ENCODE measurements at places on chromosomes 11 and 22. TPM values are rescaled to one million over a fixed set of nuclear protein-coding genes. Genes with fewer than 3 reads are reported as not detected.

CD3E gene
- total RNA-seq = not detected

DNA sequence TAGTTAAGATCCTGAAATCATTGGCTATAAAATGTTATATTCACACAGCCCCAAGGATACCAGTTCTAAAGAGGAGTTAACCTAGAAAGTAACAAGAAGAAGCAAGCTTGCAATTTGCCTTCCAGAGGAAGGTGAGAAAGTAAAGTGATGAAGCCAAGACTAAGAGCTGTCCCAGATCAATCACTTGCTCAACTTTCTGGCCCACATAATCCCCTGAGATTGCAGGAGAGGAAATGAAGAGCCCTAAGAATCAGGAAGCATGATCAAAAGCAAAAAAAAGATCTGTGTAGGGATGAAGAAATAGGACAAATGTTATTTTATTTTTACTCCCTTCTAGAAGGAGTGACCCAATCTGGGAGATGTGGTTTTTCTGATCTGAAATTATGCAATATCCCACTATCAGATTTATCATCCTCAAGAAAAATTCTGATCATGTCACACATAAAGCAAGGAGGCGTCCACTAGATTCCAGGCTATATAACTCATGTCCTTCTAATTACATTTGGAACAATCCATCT, 180.3 kb upstream of the GUCY1A2 start:
- no peaks in the 10 kb centered on the region for H3K4me1 ChIP-seq
- H3K4me3 ChIP-seq = no peak overlapping the region
- no peak for DNase-seq
- H3K36me3 ChIP-seq = no peaks in the 10 kb centered on the region
- peaks cover 2% of the 10 kb centered on the region for H3K27me3 ChIP-seq
- H3K27ac ChIP-seq = no peak overlapping the region

PTPN5 gene
- total RNA-seq = not detected

GRCh38 chr11:45436118-45436517, 150.0 kb upstream of the SYT13 start:
- peaks cover 5% of the 10 kb centered on the region for H3K36me3 ChIP-seq
- DNase-seq = no peak
- no peak overlapping the region for H3K4me3 ChIP-seq
- H3K27me3 ChIP-seq = peaks cover 53% of the 10 kb centered on the region
- H3K4me1 ChIP-seq = no peaks in the 10 kb centered on the region

DNA sequence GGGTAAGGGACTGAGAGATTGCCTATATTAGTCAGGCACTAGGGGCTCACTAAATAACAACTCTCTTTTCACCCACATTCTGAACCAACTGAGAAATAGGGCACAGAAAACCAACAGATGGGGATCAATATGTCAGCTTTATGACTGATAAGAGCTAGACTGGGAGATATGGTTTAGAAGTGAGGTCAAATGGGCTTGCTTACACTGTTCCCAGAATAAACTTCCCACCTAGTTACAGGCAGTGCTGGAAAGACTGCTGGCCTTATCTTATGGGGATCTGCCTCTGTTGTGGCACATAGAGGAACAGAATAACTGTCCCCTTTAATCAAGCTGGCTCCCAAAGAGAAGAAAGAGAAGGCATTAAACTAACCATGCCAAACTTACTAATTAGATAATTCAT, 10.6 kb upstream of the RRAS2 start:
- no peaks in the 10 kb centered on the region for H3K27me3 ChIP-seq
- no peak for DNase-seq
- no peak overlapping the region for H3K4me3 ChIP-seq
- H3K36me3 ChIP-seq = no peaks in the 10 kb centered on the region
- peaks cover 6% of the 10 kb centered on the region for H3K4me1 ChIP-seq
- H3K27ac ChIP-seq = no peak overlapping the region

DNA sequence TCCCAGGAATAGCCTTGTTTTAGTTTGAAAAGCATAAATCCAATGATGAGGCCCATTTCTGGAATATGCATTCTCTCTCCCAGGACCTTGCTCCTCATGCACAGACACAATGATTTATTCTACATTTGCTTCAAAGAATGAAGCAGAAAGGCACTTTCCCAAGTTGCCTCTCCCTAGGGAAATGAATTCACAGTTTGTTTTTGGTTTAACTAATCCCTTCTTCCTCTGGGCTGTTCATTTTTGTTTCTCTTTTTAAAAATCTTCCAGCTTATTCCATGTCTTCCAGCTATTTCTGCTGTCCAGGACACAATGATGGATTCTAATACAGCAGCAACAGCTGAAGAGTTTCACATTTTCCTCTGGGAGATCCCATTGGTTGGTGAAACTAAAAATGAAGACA, 1529.2 kb upstream of the TENM4 start:
- no peak for DNase-seq
- no peaks in the 10 kb centered on the region for H3K4me1 ChIP-seq
- no peaks in the 10 kb centered on the region for H3K36me3 ChIP-seq
- H3K27me3 ChIP-seq = peaks cover 2% of the 10 kb centered on the region
- no peak overlapping the region for H3K4me3 ChIP-seq

HIRA gene
- 30.3 TPM for total RNA-seq

DNA sequence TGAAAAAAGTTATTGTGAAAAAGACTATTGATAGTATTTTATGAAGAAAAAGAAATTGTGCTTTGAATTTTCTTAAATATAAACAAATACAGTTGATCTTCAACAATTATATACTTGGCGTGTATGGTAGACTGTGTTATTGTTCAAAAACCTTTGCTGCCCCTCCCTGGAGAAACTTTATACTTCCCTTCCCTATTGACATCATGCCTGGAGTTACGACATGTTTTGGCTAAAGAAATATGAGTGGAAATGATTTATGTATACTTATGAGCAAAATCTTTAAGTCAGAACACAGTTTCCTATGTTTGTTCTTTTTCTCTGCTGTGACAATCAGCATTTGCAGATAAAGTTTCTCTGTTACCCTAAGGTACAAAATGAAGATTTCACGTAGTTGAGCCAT, 243.8 kb downstream of the TMEM135 start:
- no peaks in the 10 kb centered on the region for H3K27me3 ChIP-seq
- DNase-seq = no peak
- H3K4me1 ChIP-seq = peaks cover 6% of the 10 kb centered on the region
- H3K27ac ChIP-seq = peak overlapping the region; percentile 15
- no peaks in the 10 kb centered on the region for H3K36me3 ChIP-seq
- H3K4me3 ChIP-seq = no peak overlapping the region

- no peak for DNase-seq
- H3K27ac ChIP-seq = no peak overlapping the region
- peaks cover 10% of the 10 kb centered on the region for H3K4me1 ChIP-seq
- no peak overlapping the region for H3K4me3 ChIP-seq
These were observed 12.6 kb upstream of the GDPD5 start for GRCh38 chr11:75538150-75538942.

DNA sequence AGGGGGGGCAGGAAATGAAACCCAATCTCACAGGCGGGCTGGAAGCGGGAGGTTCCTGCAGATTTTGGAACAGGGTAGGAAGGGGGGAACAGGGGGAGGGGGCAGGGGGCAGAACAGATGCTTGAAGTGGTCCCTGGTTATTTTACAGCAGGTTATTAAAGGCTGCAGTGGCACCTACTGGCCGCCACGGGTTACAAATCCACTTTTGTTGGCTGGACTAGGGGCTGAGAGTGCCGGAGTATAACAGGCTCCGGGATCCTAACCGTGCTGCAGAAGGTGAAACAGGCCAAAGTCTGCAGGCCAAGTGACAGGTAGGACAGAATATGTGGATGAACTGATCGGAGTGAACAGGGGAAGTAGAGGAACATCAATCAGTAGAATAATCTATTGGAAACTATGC, 2.5 kb downstream of the ROBO3 start:
- no peak overlapping the region for H3K27ac ChIP-seq
- H3K4me3 ChIP-seq = no peak overlapping the region
- peaks cover 3% of the 10 kb centered on the region for H3K36me3 ChIP-seq
- peaks cover 92% of the 10 kb centered on the region for H3K27me3 ChIP-seq
- peaks cover 28% of the 10 kb centered on the region for H3K4me1 ChIP-seq
- DNase-seq = no peak

- no peak overlapping the region for H3K27ac ChIP-seq
- no peak for DNase-seq
- peaks cover 3% of the 10 kb centered on the region for H3K36me3 ChIP-seq
These were observed 21.0 kb upstream of the BARX2 start for GRCh38 chr11:129354691-129355090.

GRCh38 chr11:111155021-111155420, 90.5 kb upstream of the POU2AF2 start:
- H3K4me1 ChIP-seq = no peaks in the 10 kb centered on the region
- no peak overlapping the region for H3K4me3 ChIP-seq
- H3K36me3 ChIP-seq = no peaks in the 10 kb centered on the region
- no peak overlapping the region for H3K27ac ChIP-seq
- H3K27me3 ChIP-seq = no peaks in the 10 kb centered on the region

GRCh38 chr22:46965555-46966494, 203.4 kb downstream of the TBC1D22A start:
- H3K36me3 ChIP-seq = peaks cover 2% of the 10 kb centered on the region
- no peak overlapping the region for H3K27ac ChIP-seq
- H3K27me3 ChIP-seq = no peaks in the 10 kb centered on the region
- H3K4me3 ChIP-seq = no peak overlapping the region
- peaks cover 1% of the 10 kb centered on the region for H3K4me1 ChIP-seq

- H3K27me3 ChIP-seq = peaks cover 21% of the 10 kb centered on the region
- H3K27ac ChIP-seq = no peak overlapping the region
- H3K4me3 ChIP-seq = peak overlapping the region; percentile 67
- H3K4me1 ChIP-seq = peaks cover 13% of the 10 kb centered on the region
- H3K36me3 ChIP-seq = no peaks in the 10 kb centered on the region
- peak; percentile 68 for DNase-seq
These were observed 978 bp upstream of the CLDN5 start for GRCh38 chr22:19525116-19525660.

GRCh38 chr11:362642-363442, 6.5 kb upstream of the B4GALNT4 start:
- peaks cover 6% of the 10 kb centered on the region for H3K27me3 ChIP-seq
- DNase-seq = peak; percentile 74
- H3K4me3 ChIP-seq = no peak overlapping the region

DENND5A gene
- 111 TPM for total RNA-seq

- peaks cover 2% of the 10 kb centered on the region for H3K27me3 ChIP-seq
- H3K4me3 ChIP-seq = no peak overlapping the region
- H3K4me1 ChIP-seq = peaks cover 7% of the 10 kb centered on the region
- no peaks in the 10 kb centered on the region for H3K36me3 ChIP-seq
These were observed 193.6 kb upstream of the DDI1 start for GRCh38 chr11:103842795-103843194.

GRCh38 chr11:64894070-64894811, 15.8 kb upstream of the EHD1 start:
- H3K27me3 ChIP-seq = no peaks in the 10 kb centered on the region
- H3K27ac ChIP-seq = no peak overlapping the region
- H3K4me1 ChIP-seq = no peaks in the 10 kb centered on the region
- no peak overlapping the region for H3K4me3 ChIP-seq
- DNase-seq = peak; percentile 93
- H3K36me3 ChIP-seq = peaks cover 10% of the 10 kb centered on the region

- peaks cover 80% of the 10 kb centered on the region for H3K4me1 ChIP-seq
- H3K36me3 ChIP-seq = no peaks in the 10 kb centered on the region
- DNase-seq = no peak
- H3K27ac ChIP-seq = peak overlapping the region; percentile 74
- no peak overlapping the region for H3K4me3 ChIP-seq
These were observed 146.8 kb downstream of the MAML2 start for GRCh38 chr11:96196181-96196662.

DNA sequence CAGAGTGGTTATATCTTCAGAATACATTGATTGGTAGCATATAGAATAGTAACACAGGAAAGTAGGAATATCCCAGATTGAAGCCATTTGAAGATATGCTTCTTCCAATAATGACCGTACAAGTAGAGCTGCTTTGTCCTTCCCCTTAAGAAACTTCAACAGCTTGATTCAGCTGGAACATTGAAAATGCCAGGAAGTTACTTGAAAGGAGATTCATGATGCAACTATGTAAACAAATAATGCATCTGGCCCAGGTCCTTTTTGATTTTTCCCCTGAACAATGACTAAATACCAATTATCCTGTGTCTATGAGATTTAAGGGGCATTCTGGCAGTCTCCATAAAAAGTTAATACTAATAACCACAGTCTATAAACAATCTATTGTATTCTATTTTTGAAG, 3.0 kb downstream of the DKK3 start:
- H3K27me3 ChIP-seq = no peaks in the 10 kb centered on the region
- H3K36me3 ChIP-seq = peaks cover 13% of the 10 kb centered on the region
- H3K27ac ChIP-seq = peak overlapping the region; percentile 72
- DNase-seq = no peak
- H3K4me3 ChIP-seq = no peak overlapping the region
- peaks cover 55% of the 10 kb centered on the region for H3K4me1 ChIP-seq

DNA sequence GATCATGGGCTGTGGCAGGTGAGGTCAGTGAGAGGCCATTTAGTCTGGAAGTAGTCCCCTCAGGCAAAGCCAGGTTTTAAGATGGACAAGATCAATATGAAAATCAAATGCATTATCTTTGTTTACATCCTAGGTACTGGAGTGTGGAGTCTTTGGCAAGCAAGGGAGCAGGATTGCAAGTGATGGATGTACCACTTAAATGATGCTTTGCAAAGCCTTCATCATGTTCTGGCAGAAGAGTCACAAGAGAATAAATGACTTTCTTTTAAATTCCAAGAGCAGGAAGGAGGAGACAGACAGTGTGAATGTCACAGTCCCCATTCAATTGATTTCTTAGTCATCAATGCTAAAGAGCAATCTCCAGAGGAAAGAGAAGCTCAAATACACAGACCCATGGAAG, 908.3 kb downstream of the FAM181B start:
- H3K4me1 ChIP-seq = no peaks in the 10 kb centered on the region
- no peaks in the 10 kb centered on the region for H3K36me3 ChIP-seq
- no peak for DNase-seq
- H3K27me3 ChIP-seq = peaks cover 13% of the 10 kb centered on the region
- no peak overlapping the region for H3K27ac ChIP-seq

DNA sequence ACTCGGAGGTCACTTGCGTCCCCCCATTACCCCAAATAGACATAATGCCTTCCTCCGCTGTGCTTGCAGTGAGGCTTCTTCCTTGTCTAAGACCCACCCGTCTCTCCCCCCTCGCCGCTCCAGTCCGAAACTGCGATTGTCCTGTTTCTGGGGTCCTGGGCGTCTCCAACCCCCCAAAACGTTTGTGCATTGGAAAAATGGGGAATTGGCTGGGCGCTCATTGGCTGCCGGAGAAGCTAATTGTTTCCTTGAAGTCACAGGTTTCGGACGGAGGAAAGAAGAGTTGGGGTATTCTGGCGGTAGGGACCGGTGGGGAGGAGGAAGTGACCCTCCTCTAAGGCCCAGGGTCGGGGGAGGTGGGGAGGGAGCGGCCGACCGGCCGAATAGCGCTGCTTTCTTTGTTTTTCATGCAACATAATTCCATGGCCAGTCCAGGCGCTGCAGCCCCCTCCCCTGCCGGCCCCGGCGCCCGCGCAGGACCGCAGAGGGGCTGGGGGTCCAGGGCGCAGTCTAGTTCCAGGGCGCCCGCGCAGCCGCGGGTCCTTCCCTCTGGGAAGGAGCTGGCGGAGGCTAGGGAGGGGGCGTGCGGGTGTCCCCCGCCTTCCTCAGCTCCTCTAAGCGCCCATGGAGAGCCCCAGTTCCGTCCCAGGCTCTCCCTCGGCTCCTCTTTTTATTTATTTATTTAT, 12.7 kb upstream of the CPT1A start:
- no peak overlapping the region for H3K4me3 ChIP-seq
- H3K4me1 ChIP-seq = peaks cover 5% of the 10 kb centered on the region
- peaks cover 14% of the 10 kb centered on the region for H3K27me3 ChIP-seq
- no peak overlapping the region for H3K27ac ChIP-seq
- DNase-seq = no peak

GRCh38 chr11:27263046-27263445, 100.0 kb downstream of the CCDC34 start:
- no peak for DNase-seq
- H3K4me3 ChIP-seq = no peak overlapping the region

CATSPER1 gene
- total RNA-seq = not detected

Data from chondrocyte (in vitro differentiated cells).